ENCODE measurements at places on chromosomes 16 and 17.
A peak's percentile ranks its signal among the peaks of the same experiment; 100 is the strongest.

DNA sequence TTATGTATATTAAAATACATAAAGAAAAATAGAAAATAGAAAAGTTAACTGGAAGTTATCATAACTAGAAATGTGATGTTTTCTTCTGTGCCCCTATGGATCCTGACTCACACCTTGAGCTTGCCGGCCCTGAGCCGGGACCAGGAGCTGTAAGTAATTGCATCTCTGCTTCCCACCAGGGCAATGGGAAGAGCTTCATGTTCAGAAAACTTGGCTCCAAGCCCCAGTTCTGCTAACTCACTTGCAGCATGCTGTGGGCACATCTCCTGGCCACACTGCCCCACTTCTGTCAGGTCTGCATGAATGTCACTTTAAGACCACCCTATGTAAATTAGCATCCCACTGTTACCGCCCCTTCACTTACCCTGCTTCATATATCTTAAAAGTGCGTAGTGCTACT lies 37.2 kb downstream of the GNAO1 start:
- DNase-seq = no peak

DNA sequence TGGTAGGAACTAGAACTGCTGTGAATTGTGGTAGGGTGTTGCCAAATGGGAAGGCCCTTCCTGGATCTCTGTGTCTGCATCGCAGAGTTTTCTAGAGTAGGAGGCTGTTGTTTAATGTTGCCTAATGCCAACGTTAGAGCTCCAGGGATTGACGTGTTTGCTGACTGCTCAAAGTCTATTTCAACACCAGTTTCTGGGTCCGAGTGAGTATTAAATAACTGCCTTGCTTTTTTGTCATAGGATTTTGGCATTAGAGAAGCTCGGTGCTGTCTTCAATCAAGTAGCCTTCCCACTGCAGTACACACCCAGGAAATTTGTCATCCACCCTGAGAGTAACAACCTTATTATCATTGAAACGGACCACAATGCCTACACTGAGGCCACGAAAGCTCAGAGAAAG lies 40.0 kb downstream of the SF3B3 start:
- DNase-seq = no peak

DNA sequence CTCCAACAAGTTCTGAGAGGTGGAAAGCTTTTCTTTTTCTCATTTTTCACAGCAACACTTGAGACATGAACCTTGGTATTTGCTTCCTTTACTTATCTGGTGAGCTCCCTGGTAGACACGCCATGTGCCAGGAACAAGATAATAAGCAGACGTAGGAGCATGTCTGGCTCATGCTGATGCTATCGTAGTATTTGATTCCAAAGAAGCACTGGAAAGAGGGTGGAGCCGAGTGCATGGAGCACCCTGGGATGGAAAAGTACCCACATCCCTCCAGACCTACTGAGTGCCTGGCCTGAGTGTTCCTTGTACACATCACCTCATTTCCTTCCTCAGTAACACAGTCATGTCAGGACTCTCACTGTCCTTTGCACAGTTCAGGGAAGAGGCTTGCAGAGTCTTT lies 231.0 kb downstream of the CBLN1 start:
- DNase-seq = no peak

DNA sequence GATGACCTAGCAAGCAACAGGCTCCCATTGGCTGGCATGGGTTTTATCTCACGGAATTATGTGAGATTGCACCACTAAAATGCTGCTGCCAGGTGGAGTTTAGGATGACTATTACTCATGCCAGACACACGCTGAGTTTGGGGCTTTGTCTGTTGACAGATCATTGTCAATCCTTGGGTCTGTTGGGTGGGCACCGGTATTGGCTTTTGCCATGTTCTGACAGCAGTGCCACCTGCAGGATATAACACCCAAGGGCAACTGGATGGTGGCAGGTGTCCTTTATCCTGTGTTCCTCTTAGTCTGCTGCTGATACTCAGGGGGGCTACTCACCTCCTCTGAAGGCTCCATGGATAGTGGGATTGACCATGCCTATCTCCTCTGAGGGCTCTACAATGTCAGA lies 221.6 kb upstream of the DYNLRB2 start:
- DNase-seq = no peak

- peak; percentile 33 for DNase-seq
These were observed 47.1 kb downstream of the VMP1 start for GRCh38 chr17:59754552-59754951.

DNA sequence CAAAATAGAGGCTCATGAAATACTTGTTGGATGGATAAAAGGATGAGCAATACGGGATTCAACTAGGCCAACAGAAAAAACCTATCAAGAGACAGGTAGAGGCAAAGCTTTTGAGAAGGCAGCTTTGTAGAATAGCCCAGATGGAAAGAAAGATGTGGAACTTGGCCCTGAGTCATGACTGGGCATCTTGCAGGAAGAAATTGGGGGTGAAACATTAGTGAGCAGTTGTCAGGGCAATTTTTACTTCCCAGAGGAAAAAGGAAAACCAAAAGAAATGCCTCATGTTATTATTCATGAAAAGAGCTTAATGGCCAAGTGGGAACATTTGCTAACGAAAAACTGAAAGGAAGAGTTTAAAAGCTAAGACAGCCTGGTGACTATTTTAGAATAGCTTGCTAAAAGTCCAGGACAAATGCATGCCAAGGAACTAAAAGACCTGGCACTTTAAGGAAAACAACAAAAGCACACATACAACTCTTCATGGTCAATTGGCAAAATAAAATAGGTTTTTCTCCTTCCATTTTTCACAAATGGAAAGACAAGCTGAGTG lies 180.1 kb downstream of the HS3ST3A1 start:
- DNase-seq = no peak

DNA sequence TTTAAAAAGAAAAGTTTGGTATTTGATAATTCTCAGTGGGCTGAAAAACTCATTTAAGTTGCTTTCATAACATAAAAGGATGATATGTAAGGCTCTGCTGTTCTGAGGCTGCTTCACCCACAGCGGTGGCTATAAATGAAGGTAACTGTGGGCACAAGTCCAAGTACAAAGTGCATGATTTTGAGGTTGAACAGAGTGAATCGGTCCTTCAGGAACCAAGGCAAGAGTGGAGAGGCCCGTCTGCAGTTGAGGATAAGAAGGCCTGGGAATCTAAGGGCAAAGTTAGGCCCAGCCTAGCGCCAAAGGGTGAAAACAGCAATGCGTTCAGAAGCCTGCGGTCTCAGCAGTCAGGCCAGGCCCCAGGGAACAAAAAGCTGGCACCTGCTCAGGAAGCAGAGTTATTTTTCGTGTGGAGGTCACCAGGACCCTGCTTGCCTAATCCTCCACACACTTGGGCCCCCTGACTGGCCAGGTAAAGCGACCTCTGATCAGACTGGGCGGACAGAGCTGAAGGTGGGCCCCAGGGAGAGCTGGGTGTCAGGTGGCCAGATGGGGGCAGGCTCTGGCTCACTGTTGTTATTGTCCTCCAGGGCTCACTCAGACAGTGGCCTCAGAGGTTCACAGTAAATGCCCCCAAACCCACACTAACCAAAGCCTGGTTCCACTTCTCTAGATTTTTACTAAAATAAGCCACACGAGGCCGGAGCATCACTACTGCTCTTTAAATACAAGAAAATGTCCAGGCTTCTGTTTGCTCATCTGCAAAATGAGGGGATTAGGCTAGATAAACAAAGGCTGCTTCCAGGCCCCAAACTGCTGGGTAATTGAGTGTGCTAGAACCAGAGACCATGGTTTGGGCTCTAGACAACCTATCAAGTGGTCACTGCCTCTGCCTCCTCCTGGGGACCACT lies 46.5 kb downstream of the TEX2 start:
- no peak for DNase-seq

- DNase-seq = no peak
These were observed 258.4 kb downstream of the MAP2K6 start for GRCh38 chr17:69672924-69673323.

DNA sequence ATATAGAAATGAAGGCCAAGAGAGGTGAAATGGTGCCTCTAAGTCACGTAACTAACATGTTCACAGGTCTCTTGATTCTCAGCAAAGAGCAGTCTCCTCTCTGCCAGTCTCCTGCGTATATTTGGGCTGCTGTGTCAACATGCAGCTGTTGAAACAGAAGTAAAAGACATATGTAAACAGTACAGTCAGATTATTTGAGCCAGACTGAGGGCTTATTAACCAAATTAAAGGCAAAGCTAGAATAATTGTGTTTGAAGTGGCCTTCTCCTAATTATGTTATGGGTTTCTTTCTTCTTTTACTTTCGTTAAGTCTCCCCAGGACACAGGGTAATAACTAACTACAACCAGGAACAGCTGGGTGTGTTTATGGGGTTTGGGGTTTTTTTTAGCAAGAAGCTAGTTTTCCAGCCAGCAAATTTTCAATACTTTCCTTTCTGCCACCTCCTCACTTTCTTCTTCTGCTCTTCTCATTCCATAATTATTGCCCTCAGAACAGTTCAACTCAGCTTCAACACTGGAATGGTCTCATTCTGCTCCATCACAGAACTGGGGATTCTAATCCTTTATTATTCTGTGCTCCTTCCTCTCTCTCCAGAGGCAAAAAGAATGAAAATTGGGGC lies 18.4 kb downstream of the G6PC1 start:
- DNase-seq = peak; percentile 79

GRCh38 chr16:12087901-12088421 lies 111.4 kb downstream of the SNX29 start:
- DNase-seq = peak; percentile 75

- no peak for DNase-seq
These were observed 18.6 kb downstream of the RNF43 start for GRCh38 chr17:58398574-58399266.

DNA sequence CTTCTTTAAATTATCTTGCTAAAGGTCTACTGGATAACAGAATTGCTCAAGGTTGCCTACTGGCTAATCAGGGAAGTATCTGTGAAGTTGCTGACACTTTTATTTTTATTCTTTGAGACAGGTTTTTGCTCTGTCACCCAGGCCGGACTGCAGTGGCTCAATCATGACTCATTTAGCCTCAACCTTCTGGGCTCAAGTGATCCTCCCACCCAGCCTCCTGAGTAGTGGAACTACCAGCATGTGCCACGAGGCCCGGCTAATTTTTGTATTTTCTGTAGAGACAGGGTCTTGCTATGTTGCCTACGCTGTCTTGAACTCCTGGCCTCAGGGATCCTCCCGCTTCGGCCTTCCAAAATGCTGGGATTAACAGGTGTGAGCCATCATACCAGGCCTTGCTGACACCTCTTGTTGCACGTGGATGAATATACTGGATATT lies 43.1 kb downstream of the GLG1 start:
- no peak for DNase-seq

- no peak for DNase-seq
These were observed 27.8 kb downstream of the POLR3E start for GRCh38 chr16:22324787-22325597.

GRCh38 chr17:64002658-64003525 lies 4.7 kb downstream of the PRR29 start:
- no peak for DNase-seq

GRCh38 chr17:50774225-50774803 lies 7.0 kb upstream of the ANKRD40CL start:
- DNase-seq = no peak

DNA sequence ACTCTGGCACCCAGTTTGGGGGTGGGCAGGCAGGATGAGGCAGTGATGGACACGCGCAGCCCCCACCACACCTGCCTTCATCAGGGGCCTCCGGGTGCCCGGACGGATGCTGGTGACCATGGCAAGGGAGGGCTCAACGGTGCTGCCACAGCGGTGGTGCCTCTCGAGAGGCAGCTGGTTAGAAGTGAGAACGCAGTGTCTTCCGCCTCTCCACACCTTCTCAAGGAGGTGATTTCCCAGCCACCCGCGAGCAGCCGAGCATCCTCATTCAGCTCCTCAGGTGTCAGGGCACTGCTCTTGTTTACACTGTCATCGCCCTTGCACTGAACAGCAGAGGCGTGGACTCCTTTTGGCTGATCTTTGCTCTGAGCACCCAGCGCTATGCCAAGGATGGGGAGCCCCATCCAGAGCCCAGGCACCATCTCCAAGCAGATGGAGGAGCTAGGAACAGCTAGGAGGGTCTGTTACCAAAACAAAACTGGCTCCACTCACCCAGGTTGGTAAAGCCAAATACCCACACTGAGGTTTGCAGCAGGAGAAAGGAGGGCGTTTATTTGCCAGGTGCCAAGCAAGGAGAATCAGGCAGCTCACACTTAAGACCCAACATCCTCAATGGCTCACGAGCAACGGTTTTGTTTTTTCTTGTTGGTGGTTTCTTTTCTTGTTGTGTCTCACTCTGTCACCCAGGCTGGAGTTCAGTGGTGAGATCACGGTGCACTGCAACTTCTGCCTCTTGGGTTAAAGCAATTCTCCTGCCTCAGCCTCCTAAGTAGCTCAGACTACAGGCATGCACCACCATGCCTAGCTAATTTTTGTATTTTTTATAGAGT lies 174.3 kb upstream of the TNRC6C start:
- DNase-seq = no peak

DNA sequence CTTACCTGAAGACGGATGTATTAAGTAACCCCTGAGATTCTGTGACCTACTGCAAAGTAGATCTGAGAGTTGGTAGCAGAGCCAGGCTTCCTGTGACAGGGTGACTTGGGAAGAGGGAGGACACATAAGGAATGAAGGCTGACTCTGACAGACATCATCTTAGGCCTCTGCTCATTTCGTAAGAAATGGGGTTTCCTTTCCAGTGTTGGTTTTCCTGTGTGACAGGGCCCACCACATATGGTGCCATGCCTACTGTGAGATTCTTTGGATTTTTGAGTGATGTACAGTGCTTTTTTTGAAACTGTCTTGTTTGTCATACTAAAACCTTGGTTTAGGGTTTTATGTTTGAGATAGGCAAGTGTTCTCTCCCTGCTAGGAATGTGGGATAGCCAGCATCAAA lies 12.7 kb downstream of the LIG3 start:
- DNase-seq = no peak

DNA sequence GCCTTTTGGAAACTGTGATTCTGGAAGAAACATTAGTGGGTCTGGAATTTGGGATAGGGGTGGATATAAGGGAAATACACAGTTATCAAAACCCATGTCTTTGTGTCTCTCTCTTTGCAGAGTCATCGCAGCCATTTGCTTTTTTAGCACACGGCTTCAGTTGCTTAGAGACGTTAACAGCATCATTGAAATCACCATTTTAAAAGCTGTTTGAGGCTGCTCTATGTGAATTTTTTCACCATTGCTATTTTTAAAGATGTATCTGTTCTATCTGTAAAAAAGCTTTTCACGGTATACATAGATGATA lies 47.3 kb downstream of the OMG start:
- no peak for DNase-seq

GRCh38 chr16:23479138-23479537 lies 26.1 kb upstream of the COG7 start:
- no peak for DNase-seq

- no peak for DNase-seq
These were observed 75.0 kb upstream of the WSB1 start for GRCh38 chr17:27218719-27219488.

Measured in DMS153 (cell line).